ENCODE measurements at places on chromosomes 5 and 9.

- DNase-seq = no peak
These were observed 138.8 kb downstream of the PIK3R1 start for GRCh38 chr5:68354315-68354714.

GRCh38 chr9:75108571-75108970 lies 20.3 kb downstream of the OSTF1 start:
- DNase-seq = no peak

DNA sequence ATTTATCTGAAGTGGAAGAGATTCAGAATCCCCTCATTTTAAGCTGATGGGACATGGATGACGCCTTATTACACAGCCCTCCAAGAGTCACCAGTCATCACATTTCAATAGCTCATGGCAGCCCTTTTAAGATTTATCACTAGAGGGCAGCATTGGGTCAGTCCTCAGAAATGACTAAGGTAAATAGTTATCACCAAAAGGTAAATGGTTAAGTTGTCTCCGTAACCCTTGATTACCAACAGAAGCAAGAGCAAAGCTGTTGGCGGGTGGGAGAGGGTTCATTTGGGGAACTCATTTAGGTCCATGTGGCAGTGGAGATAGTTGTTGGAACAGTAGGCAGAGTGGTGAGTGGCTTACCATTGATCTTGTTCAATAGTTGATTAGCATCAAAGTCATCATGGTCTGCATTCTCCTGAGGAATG lies 12.0 kb upstream of the C9 start:
- DNase-seq = peak; percentile 2

DNA sequence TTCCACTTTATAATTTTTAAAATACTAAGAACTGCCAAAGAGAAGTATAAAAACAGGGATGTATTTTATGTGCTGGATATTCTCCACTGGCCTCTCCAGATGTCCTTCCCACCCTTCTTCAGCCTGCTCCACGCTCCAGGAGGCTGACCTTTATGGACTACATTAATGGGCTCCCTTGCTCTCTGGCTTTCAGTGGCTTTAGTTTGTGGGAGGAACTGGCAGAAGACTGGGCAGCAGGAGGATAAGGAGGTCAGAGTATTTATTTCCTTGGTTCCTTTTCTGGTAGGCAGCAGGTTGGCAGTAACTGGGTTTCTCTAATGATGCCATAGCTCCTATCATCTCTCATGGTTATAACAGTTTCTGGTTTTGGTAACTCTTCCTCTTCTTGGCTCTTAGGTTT lies 133.9 kb downstream of the PAM start:
- DNase-seq = no peak

DNA sequence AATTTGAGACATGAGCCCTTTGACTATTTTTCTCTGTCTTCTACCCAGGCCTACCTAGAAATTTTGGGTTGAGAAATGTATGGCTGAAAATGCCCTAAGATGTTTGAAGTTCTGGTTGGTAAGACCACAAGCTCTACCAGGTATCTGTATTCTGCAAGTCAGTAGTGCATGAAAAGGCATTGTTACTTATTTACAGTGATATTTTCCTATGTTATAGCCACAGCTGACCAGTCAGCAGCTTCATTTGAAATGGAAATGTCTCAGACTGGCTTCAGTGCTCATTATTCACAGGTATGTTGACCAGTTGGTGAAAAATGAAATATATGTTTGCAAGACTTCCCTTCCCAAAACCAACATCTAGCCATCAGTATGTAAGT lies 91.9 kb upstream of the ITGA2 start:
- no peak for DNase-seq

DNA sequence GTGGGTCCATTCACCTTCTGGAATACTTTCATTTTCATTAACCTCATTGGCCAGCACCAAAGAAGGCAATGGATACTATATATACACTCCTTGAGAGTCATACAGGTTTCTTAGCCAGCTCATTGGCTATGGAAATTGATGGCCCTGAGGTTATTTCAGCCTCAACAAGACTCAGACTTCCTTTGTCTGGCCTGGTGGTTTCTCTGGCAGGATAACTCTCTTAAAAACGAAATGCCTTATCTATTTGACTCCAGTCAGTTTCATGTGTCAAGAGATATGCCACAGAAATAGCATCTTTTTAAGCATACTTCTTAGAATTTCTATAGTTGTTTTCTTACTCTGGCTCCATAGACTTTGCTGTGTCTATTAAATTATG lies 28.9 kb downstream of the CDH9 start:
- DNase-seq = no peak

DNA sequence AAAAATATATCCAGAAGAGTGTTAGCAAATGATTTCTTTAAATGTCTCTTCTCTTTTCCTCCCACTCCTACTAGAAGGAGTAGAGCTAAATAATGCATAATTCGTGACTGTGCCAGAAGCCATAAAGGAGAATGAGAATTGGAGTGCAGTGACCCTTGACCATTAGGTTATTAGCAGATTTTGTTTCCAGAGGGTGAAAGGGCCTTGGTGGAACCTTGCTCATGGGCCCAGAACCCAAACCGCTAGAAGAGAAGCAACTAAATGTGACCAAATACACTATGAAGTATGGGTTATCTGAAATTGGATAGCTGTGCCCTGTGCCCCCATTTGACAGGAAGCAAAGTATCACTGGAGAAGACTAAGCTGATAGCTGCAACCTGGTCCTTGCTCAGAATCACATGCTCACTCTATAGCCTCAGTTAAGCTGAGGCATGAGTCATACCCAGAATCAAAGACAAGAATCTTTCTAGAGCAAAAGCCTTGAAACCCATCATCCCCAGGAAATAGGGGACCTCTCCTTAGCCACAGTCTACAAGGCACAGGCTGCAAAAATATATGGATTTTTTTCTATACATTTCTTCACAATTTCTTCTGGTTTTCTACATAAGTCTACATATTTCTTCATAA lies 36.3 kb downstream of the CAPSL start:
- no peak for DNase-seq

DNA sequence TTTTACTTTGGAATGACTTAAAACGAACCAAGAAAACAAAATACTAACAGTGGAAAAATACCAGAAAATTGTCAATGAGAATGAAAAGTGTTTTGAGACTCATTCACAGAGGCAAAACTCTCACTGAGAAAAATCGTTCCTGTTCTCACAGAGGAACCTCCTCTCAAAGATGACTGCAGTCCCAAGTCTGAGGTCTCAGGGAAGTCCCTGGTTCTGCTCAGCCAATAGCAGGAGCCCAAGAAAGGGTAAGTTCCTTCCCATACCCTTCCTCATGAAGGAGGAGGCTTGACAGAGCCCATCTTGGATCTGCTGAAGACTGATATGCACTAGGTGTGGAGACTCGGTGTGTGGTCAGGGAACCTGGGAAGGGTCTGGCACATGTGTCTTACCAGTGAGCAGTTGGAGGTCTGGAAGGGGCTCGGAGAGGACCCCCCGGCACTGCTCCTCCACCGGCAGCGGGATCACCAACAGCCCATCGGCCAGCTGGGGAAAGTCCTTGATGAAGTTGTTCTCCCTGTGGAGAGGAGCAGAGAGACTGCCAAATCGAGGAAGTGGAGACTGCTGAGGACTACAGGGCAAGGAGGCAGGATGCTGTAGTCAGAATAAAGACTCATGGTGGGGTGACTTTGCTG lies 46.0 kb downstream of the TRIM32 start:
- no peak for DNase-seq

DNA sequence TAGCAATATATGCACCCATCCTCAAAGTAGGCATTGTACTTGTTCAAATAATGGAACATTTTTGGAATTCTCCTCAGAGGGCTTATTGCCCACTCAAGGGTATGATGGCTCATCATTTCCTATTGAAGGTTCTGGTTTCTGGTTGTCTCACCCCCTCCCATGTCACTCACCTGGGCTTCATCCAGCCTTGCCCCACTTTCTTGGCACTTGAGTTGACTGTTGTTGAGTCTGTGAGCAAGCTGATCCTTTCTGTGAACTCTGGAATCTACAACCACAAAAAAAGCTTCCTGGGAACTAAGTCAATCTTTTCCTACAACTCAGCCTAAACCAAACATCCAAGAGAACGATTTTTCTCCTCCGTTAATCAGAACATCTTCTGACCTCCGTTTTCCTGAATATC lies 73.9 kb upstream of the ANKH start:
- no peak for DNase-seq

DNA sequence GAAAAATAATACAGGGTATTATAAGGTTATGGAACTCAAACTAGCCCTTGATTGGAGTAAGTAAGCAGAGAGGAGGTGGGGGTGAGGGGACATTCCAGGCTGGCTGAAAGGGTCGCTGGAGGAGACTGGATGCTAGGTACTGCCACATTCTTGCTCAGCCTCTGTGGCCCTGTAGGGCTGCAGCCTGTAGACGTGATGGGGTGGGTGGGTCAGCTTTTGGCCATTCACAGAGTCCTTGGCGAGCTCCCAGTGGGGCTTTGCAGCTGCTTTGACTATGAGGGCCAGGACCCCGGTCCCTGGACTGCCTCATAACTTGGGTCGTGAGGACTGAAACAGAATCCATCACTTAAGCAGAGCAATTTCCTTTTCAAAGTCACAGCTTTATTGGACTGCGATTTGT lies 4.2 kb upstream of the GDNF start:
- DNase-seq = no peak

DNA sequence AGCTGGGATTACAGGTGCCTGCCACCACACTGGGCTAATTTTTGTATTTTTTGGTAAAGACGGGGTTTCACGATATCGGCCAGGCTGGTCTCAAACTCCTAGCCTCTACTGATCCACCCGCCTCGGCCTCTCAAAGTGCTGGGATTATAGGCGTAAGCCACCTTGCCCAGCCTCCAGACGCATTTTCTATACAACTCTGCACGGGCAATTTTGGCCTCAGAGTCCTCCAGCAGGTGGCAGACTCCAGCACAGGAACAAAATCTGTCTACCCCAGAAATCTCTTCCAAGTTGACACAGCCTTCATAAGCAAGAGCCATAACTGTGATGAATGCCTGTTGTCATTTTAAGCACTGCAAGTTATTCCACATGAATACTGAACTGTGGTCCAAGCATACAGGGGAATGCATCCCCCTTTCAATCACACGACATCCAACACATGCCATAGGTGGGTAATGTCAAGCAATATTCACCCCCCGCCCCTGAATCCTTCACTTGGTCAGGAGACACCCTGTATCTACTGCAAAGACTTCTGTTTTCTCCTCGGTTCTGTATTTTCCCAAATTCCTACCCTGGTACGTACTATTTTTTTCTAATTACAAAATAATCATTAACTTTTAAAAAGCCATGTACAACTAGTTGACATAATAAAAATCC lies 50.8 kb downstream of the ALDH7A1 start:
- DNase-seq = peak; percentile 9

- no peak for DNase-seq
These were observed 37.4 kb downstream of the EFNA5 start for GRCh38 chr5:107633171-107633901.

- DNase-seq = no peak
These were observed 866 bp downstream of the SLC22A5 start for GRCh38 chr5:132370181-132370970.

- DNase-seq = no peak
These were observed 4.2 kb upstream of the PSMD5 start for GRCh38 chr9:120846906-120847305.

- DNase-seq = no peak
These were observed 124.9 kb downstream of the FANCC start for GRCh38 chr9:95192631-95193030.

DNA sequence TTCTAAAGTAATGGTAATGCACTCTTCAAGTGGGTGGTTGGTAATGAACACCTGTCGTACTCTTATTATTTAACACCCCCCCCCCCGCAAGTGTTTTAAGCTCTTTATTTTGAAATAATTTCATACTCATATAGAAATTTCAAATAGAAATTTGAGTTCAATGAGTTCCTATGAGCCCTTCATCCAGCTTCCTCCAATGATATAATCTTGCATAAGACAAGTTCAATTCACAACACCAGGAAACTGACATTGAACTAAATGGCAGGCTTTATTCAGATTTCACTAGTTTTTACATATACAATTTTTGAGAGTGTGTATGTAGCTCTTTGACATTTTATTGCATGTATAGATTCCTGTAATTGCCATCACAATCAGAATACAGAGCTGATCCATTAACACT lies 30.9 kb upstream of the OSMR start:
- DNase-seq = no peak

GRCh38 chr5:158812408-158812807 lies 287.3 kb downstream of the EBF1 start:
- peak; percentile 13 for DNase-seq

- DNase-seq = no peak
These were observed 287.6 kb downstream of the RFX3 start for GRCh38 chr9:3238236-3238635.

- DNase-seq = no peak
These were observed 92.1 kb downstream of the TLE4 start for GRCh38 chr9:79663878-79664277.

GRCh38 chr5:561408-561807 lies 37.2 kb upstream of the SLC9A3 start:
- no peak for DNase-seq

- no peak for DNase-seq
These were observed 237.9 kb downstream of the SLF1 start for GRCh38 chr5:94856257-94856800.

- DNase-seq = no peak
These were observed 349.2 kb downstream of the DEPDC1B start for GRCh38 chr5:60350794-60351193.

GRCh38 chr5:79963261-79964061 lies 27.6 kb downstream of the MTX3 start:
- no peak for DNase-seq

GRCh38 chr5:167271081-167271480 lies 1020.4 kb upstream of the WWC1 start:
- no peak for DNase-seq

- DNase-seq = no peak
These were observed 57.9 kb downstream of the C5orf15 start for GRCh38 chr5:133910571-133910970.

DNA sequence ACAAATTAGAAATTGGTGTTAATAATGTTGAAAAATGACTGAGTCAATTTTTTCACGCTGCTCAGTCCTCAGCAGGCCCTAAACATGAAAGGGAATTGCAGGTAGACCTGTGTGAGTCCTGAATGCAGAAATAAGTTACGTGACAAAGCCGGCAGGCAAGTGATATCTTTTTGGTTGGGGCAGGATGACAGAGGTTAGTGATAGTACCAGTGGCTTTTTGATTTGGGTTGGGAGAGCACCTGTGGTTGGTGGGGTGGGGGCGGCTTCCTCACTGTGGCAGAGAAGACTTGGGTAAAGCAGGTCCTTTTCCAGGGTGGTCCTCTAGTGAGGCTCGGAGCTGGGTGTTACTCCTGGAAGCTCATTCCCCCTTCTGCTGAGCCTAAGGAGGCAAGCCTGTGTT lies 164.7 kb downstream of the TMEM167A start:
- DNase-seq = no peak

- no peak for DNase-seq
These were observed 5.4 kb downstream of the DMAC1 start for GRCh38 chr9:7794196-7794595.

- DNase-seq = peak; percentile 12
These were observed at the start of gene PLEKHG4B for GRCh38 chr5:91556-92263. Gene PLEKHG4B (plus strand): TSS chr5:92168. CDS start chr5:92232, 64 bp downstream.

DNA sequence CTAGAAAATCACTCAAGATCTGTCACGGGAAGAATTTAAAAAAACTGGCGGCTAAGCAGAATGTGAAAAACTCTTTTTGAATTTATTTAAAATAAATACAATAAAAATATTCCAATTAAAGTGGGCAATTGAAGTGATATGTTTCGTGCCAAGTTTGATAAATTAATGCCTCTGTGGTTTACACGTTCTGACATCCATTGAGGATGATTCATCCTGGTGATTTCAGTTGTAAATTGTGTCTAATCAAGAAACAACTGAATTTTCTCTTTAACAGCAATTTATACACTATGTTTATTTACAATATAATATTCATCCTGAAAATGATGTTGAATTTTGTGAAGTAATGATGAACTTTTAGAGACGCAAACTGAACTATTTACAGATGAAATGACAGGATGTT lies 21.0 kb upstream of the OSMR start:
- DNase-seq = no peak

GRCh38 chr9:128006332-128006996 lies 25.7 kb upstream of the EEIG1 start:
- DNase-seq = no peak

Measured in stimulated activated CD4-positive, alpha-beta T cell treated with anti-CD3 and anti-CD28 coated beads, Interleukin-4, amount 100 ng/mL, for 48 hours (primary cell).